GM23338 (cell line): ENCODE measurements at places on chromosomes 11 and 22.

DNA sequence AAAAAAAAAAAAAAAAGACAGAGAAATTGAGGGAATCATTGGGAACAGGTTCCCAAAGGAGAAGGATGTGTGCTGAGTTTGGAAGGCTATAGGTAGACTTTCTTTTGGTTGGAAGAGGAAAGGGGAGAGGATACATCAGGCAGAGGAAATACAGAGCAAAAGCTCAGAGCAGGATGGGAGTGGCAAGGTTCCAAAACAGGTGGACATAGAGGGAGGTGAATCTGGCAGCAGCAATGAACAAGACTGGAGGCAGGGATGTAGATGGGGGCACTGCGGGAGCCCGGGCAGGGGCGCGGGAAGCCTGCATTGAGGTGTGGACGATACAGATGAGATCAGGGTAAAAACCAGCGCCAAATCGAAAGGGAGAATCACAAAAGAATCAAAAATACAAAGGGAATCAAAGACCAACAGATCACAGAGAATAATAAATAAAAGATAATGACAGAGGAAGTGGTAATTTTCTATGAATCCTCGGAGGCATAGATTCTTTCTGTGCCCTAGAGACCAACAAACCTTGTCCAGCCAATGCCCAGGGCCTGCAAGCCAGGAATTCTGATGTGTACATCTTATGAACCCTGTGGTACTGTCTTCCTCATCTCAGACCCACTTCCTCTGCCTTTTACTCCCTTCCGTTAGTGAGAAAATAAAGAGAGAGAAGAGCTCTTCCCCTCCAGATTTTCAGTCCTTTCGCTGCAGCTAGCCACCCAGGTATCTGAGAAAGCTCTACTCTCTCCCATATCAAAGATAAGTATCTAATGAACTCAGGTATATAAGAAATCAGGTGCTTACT, 70.3 kb downstream of the SLC1A2 start:
- no peak for DNase-seq

DNA sequence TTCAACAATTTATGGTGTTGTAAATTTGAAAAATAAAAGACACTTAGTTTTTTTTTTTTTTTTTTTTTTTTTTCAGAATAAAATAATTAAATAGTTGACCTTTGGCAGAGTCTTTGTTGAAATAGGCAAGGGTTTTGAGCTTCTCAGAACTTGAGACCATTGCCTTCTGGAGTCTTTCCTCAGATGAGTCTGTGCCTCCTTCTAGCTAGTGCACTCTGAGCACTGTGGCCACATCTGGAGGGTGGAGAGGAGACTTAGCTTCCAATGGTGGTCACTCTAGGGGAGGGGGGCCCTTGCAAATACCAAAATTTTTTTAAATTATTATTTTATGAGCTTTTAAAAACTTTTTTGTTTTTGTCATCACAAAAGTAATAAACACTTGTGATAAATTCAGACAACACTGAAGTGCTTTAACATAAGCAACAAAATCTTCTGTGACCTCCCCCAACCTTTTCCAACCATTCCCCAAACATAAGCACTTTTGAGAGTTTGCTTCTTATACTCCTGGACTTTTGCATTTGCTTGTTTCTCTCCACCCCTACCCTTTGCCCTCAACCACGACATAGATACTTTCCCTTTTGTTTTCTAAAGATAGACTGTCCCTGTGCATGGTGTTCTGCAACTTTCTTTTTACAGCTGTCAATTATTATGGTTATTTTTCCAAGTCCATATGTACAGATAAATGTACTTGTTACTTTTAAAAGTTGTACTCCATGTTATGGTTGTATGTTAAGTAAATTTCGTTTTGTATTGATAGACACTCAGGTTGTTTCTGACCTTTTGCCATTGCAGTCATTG, 41.1 kb downstream of the BMAL1 start:
- DNase-seq, result no peak

DNA sequence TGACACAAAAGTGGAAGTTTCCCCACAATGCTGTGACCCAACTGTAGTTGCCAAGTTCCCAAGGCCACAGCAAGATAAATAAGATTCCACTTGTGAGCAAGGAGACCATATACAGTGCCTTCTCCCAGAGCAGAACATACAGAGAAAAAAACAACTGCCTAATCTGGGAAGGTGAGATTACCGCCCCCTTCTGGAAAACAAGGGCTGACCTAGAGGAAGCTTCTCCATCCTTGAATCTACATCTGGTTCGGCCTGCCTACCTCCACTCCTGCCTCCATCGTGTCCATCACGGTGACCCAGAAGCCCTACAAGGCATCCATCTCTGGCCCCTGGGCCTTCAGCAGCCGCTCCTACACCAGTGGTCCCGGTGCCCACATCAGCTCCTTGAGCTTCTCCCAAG, 6.1 kb upstream of the RNASEH2C start:
- peak; percentile 41 for DNase-seq

GRCh38 chr11:19160847-19161246, 40.9 kb downstream of the CSRP3 start:
- no peak for DNase-seq

DNA sequence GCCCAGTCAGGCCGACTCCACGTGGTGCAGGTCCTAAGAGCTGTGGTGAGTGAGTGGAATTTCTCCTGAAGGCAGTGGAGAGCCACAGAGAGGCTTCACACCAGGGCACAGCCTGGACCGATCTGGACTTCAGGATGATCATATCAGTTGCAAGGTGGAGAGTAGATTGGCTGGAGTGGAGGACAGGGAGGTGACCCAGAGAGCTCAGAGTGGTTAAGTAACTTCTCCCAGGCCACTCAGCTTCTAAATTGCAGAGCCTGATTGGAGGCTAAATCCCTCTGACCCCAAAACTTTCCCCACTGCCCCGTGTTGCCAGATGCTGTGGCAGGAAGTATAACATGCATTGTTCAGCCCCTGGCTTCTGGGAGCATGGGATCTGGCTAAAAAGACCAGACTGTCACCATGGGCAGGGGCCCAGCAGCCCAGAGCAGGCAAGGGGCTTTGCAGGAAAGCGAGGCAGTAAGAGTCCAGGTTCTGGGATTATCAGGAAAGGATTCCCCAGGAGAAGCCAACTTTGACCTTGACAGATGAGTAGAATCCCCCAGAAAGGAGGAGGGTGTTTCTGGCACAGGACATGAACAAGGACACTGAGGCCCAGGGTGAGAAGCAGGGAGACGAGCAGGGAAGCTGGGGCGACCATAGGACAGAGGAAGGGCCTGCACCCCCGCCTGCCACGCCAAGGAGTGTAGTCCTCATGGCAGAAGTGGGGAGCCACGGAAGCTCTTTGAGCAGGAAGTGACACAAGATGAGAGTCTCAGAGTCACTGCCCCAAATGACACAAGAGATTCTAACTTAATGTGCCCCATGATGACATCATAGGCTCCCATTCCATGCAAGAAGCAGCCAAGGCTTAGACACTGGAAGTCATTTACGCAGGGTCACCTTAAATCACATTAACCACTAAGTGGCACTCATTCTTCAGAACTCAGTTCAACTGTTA, 4.8 kb downstream of the SLC35C1 start:
- no peak for DNase-seq

DNA sequence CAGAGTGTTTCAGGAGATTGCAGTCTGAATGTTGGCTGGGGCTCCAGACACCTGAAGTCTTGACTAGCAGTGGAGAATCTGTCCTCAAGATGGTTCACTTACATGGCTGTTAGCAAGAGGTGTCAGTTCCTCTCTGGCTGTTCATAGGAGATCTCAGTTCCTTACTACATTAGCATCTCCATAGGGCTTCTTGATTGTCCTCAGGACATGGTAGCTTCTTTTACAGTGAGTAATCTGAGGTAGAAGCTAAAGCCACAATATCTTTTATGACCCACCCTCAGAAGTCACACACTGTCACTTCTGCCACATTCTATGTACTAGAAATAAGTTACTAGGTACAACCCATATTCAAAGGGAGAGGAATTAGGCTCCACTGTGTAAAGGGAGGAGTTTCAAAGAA, 10.5 kb upstream of the PATL1 start:
- DNase-seq, result no peak

DNA sequence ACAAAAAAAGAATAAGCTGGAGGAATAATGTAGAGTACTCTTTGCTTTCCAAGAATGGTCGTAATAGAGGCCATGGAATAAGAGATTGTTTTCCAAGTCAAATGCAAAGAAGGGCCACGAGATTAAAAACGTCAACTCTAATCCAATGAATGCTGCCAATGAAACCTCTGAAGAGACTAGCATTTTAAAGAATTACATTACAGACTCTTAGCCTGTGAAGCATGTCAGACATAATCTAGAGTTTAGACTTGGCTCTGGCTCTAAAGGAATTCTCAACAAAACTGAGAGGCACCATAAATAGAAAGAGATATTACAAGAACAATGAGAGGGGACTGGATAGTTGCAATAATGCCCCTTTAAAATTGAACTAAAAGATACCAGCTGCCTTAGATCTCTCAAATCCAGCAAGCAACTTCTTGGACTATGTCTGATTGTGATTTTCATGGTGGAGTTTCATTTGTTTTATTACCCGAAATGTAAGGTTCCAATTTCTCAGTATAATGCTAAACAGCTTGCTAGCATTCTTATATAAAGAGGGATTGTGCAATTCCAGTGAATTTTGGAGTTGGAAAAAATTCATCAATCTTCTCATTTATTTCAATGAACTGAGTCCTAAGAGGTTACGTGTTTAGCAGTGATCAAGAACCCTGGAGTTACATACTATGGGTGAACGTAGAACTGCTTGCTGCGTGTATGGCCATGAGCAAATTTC, 5.6 kb downstream of the ETS1 start:
- DNase-seq, result no peak

DNA sequence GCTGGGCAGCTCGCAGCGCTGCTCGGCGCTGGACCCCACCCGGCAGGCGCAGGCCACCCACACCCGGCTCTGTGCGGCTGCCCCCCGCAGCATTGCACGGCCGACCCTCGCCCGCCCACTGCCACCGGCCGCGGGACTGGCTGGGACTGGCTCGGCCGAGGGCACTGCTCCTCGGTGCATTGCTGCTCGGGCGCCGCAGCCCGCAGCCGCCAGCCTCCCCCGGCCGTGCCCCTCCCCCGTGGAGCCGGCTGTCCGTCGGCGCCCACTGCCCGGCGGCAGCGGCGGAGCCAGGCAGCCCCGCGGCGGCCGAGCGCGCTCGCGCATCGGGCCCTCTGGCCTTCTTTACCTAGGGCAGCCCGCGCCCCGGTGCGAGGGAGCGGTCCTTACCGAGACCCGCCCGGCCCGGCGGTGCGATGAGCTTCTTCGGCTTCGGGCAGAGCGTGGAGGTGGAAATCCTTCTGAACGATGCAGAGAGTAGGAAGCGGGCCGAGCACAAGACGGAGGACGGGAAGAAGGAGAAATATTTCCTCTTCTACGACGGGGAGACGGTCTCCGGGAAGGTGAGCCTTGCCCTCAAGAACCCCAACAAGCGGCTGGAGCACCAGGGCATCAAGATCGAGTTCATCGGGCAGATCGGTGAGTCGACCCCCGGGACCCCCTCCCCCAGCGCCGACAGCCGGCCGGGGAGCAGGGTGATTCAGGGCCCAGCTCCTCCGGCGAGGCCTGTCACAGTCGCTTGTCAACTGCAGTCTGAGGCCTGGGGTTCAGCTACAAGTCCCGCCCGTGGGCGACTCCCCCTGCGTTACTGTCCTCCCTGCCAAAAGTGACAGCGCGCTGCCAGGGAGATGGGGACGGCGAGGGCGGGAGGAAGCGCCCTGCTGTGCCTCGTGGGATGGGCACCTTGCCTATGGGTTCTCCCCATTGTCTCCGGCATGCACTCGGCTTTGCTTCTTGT, 516 bp downstream of the VPS26B start:
- DNase-seq, result peak; percentile 52

DNA sequence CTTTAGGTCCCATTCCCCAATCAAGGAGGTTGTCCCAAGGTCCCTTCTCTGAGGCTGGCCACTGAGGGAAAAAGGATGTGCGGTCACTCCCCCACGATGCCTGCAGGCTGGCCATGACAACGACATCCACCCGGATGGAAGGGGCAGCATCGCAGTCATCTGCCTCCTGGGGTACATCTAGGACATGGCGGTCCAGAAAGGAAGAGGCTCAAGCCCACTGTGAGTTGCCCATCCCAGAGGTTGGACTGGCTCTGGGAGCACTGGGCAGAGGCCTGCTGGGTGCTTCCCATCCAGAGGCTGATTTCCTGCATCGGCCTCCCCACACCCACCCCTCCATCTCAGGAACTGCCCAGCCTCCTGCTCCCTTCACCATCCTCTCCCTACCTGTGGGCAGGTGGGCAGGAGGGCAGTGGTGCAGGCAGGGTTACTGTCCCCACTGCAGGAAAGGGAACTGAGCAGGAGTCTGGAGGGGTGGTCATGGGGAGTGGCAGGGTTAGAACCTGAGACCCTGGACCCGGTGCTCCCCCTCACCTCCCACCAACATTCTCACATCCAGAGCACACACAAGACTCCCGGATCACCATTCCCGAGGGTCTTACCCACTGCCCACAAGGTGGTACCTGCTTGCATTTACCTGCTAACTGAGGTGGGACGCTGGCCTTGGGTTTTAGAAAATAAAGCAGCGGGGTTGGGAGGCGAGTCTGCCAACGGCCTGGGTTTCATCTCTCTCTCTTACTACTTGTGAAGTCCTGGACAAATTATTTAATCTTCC, 4.4 kb downstream of the RCE1 start:
- DNase-seq, result no peak

DNA sequence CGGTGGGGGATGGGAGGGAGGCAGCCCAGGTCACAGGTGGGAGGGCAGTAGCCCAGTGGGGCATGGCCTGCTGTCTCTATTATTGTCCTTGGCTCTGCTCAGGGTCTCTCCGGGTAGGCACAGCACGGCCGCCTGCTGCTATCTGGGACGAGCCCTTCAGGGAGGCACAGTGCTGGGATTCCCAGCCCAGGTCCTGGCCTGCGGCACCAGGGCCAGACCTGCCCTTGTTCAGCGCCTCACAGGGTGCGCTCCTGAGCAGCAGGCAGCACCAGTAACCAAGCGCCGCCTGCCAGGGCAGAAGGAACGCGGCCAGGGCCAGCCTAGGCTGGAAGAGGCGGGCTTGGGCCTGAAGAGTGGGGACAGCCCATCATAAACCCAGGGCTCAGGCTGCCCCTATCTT, 151.0 kb downstream of the MPPED1 start:
- peak; percentile 17 for DNase-seq

- no peak for DNase-seq
Measured at GRCh38 chr11:34640050-34640923, 19.4 kb downstream of the EHF start.

DNA sequence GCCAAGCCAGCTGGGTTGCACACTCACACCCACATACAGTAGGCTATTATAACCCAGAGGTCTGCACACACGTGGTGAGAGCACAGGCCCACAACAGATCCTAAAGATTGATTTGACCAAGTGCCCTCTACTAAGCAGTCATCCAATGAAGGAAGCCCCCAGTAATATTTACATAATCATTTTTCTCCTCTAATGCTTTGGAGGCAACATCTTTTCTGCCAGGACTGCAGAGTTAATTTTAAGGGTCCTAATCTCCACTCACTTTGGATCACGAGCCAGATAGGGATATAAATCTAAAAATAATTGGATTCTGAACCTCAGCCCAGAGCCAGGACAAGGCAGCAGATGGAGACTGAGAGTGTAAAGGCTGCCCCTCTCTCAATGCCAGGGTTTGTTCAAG, 49.1 kb upstream of the MTNR1B start:
- no peak for DNase-seq

DNA sequence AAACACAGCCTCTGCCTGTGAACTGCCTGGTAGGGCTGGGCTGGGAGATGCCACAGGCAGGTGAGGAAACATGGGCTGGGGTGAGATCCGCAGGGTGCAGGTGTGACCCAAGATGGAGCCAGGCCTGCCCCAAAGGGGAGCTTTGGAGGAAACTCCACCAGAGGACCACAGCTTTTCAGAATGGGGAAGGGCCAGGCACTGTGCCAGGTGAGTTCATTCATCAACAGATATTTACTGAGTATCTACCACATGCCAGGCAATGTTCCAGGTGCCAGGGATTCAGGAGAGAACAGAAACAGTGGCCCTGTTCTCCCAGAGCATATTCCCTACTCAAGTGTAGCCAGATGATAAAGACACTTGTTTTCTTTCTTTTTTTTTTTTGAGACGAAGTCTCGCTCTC, 11.2 kb downstream of the RTN4RL2 start:
- no peak for DNase-seq
